ENCODE measurements at places on chromosomes 11 and 22.
A peak's percentile ranks its signal among the peaks of the same experiment; 100 is the strongest.

DNA sequence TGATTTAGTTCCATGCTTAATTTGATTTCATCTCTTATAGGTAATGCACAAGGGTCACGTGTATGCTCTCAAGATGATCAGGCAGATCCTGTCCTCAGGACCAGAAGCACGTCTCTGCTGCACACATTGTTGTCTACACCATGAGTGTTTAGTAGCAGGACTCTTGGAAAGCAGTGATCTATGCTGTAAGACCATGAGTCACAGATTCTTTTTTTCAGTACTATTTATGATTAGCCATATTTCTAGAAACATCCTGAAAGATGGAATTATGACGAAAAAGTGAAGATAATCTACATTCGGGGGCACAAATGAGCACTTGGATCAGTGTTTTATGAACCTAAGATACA is 29.6 kb downstream of the ZBED4 start:
- no peaks in the 10 kb centered on the region for H3K27me3 ChIP-seq
- no peak overlapping the region for H3K27ac ChIP-seq
- DNase-seq, result no peak
- H3K4me1 ChIP-seq, result no peaks in the 10 kb centered on the region
- no peak overlapping the region for H3K4me3 ChIP-seq

DNA sequence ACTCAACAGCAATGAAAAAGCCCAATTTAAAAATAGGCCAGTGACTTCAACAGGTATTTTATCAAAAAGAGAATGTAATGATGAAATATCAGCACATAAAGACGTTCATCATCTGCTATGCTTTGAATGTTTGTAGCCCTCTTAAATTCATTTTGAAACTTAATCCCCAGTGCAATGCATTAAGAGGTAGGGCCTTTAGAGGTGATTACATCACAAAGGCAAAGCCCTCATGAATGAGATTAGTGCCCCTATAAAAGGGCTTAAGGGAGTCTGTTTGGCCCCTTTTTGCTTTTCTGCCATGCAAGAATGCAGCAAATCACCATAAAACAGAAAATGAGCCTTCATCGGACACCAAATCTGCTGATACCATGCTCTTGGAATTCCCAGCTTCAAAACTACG is 637.0 kb downstream of the DLG2 start:
- no peak for DNase-seq
- no peaks in the 10 kb centered on the region for H3K27me3 ChIP-seq
- no peak overlapping the region for H3K4me3 ChIP-seq
- no peak overlapping the region for H3K27ac ChIP-seq
- no peaks in the 10 kb centered on the region for H3K36me3 ChIP-seq

DNA sequence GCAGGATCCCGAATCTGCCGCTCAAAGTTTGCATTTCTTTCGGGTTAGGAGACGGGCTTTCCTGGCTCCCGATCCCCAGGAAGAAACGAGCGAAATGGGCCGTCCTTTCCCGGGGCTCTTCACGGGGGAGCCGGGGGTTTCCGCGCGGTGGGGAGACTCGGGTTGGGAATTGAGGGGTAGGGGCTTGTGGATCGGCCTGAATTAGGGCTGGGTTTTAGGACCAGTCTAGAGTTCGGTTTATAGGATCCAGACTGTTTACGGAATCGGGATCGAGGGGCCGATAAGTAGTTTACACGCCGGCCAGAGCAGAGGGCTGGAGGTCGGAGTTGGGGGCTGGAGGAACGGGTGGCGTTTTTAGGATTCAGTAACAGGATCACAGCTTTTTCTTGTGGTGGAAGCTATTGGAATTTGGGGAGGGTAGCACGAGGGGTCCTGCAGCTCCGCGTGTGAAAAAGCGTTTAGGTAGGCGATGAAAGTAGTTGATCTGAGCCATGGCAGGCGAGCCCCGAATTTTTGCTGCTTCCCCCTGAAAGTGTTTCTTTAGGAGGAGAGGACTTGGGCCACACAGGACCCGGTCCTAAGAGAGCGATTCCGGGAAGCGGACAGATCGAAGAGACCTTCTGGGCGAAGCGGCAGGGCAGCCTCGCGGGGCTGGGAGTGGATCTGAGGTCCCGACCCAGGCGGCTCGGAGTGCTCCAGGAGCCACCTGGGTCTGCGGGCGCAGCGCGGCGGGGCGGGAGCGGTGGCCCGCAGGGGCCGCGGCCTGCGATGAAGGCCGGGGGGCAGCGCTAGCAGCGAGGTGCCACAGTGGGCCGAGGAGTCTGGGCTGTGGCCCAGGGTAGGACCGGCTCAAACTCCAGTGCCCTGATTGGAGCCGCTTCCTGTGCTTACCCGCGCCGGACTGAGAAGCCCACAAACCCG is 1.6 kb downstream of the PKNOX2 start:
- H3K36me3 ChIP-seq, result no peaks in the 10 kb centered on the region
- DNase-seq, result no peak
- no peaks in the 10 kb centered on the region for H3K27me3 ChIP-seq
- H3K27ac ChIP-seq, result peak overlapping the region; percentile 87
- H3K4me3 ChIP-seq, result peak overlapping the region; percentile 71

DNA sequence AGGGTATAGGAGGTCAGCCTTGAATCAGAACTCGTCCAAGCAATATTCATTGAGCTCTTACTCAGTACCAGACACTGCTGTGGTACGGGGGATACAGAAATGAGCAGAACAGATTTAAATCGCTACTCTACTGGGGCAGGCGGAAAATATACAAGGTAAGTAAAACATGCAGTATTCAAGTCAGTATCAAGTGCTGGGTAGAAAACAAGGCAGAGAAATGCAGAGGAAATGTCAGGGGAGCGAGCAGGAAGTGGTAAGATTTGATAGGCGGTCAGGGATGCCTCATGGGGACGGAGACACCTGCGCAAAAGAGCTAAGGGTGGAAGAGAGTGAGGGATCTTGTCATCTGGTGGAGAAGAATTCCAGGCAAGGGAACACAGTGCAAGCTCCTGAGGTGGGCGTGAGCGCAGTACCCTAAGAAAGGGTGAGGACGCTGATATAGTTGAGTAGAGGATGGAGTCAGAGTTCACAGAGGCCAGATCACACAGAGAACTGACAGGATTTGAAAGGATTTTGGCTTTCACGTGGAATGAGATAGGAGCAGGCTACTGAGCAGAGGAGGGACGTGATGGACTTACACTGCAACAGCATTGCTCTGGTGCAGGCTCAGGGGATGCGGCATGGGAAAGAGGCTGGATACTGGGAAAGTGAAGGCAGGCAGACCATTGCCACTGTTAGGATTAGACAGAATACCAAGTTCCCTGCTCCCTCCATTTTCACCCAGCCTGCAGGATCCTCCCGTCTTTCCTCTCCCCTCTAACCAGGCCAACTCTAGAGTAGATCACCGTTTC is 35.8 kb downstream of the SC5D start:
- no peak overlapping the region for H3K27ac ChIP-seq
- H3K36me3 ChIP-seq, result no peaks in the 10 kb centered on the region
- no peak overlapping the region for H3K4me3 ChIP-seq
- DNase-seq, result no peak
- peaks cover 7% of the 10 kb centered on the region for H3K4me1 ChIP-seq

GRCh38 chr11:10808553-10809372 is at the start of gene EIF4G2:
EIF4G2 (minus strand) TSS chr11:10808926.
- peaks cover 5% of the 10 kb centered on the region for H3K36me3 ChIP-seq
- peak within 1 kb of the TSS; percentile 100 for H3K4me3 ChIP-seq
- peak; percentile 99 for DNase-seq
- H3K27me3 ChIP-seq, result no peaks in the 10 kb centered on the region

GRCh38 chr11:15059132-15059915 is 14.1 kb upstream of the CALCB start:
- no peaks in the 10 kb centered on the region for H3K4me1 ChIP-seq
- H3K27me3 ChIP-seq, result no peaks in the 10 kb centered on the region
- no peak for DNase-seq
- no peak overlapping the region for H3K27ac ChIP-seq
- H3K4me3 ChIP-seq, result no peak overlapping the region

DNA sequence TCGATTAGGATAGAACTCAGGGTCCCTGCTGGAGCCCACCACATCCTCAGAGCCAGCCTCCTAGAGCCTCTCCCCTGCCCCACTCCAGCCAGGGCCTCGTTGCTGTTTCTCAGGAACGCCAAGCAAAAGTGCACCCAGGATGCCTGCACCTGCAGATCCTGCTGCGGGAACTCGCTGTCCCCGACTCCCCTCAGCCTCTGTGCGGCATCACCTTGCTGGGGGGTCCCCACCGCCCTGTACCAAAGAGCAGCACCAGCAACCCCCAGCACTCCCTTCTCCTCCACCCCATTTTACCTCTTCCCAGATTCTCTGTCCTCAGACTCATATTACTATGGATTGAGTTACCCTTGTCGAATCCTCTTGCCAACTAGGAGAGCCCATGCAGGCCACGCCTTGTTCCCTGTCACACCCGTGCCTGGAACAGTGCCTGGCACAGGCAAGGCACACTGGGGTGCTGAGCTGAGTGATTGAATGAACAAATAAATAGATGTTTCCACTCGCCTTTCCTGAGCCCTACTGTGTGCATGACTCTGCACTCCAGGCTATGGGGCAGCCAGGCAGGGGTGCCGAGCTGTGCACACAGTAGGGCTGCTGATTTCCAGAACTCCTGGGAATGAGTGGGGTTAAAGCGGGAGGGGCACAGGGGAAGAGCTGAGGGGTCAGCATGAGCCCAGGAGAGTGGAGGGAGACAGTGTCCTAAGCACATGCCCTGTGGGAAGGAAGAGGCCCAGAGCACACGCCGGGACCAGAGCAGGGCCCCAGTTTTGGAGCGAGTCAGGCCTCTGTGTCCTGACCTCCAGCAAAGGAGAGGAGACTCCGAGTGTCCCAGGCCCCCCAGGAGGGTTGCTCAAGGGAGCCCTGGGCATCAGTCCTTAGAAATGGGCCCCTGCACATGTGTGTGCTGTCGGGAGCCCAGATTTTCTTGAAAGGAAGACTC is 44.3 kb downstream of the LINC01488 start:
- H3K4me3 ChIP-seq, result no peak overlapping the region
- no peak for DNase-seq
- no peaks in the 10 kb centered on the region for H3K4me1 ChIP-seq
- no peak overlapping the region for H3K27ac ChIP-seq

- peaks cover 15% of the 10 kb centered on the region for H3K4me1 ChIP-seq
- H3K27ac ChIP-seq, result peak overlapping the region; percentile 70
- H3K36me3 ChIP-seq, result no peaks in the 10 kb centered on the region
- no peak overlapping the region for H3K4me3 ChIP-seq
- DNase-seq, result peak; percentile 74
Measured at GRCh38 chr22:45212306-45212709, 28.4 kb downstream of the KIAA0930 start.

- no peak for DNase-seq
- no peak overlapping the region for H3K27ac ChIP-seq
- no peaks in the 10 kb centered on the region for H3K27me3 ChIP-seq
- no peak overlapping the region for H3K4me3 ChIP-seq
- H3K36me3 ChIP-seq, result no peaks in the 10 kb centered on the region
Measured at GRCh38 chr11:1130276-1131032, 27.3 kb upstream of the MUC5AC start.

DNA sequence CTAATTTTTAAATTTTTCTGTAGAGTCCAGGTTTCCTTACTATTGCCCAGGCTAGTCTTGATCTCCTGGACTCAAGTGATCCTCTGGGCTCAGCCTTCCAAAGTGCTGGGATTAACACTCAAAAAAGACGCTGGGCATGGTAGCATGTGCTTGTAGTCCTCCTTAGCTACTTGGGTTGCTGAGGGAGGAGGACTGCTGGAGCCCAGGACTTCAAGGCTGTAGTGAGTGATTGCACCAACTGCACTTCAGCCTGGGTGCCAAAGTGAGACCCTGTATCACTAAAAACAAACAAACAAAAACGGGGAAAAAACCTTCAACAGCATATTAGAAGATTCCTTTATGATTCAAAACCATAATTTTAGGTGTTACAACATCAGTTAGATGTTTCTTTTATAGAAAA is 44.6 kb downstream of the RSF1 start:
- H3K27ac ChIP-seq, result no peak overlapping the region
- no peak overlapping the region for H3K4me3 ChIP-seq
- H3K27me3 ChIP-seq, result no peaks in the 10 kb centered on the region
- H3K36me3 ChIP-seq, result no peaks in the 10 kb centered on the region
- H3K4me1 ChIP-seq, result no peaks in the 10 kb centered on the region

DNA sequence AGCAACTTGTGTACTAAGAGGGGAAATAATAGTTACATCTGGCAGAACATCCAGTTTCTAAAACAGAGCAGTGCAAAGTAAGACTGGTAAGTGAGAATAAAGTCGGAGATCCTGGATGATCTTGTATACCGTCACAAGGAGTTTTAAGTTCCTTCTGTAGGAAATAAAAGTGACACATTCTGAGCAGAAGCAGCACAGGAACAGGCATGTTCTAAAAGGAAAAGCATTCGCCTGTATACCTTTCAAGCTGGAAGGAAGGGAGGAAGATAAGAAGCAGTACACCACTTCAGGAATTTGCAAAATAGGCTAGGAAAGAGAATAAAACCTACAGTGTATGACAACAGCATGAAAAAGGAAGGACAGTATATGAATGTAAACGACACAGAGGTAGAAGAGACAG is 106.2 kb upstream of the TP53AIP1 start:
- H3K4me1 ChIP-seq, result no peaks in the 10 kb centered on the region
- H3K27ac ChIP-seq, result no peak overlapping the region
- H3K4me3 ChIP-seq, result no peak overlapping the region
- H3K36me3 ChIP-seq, result no peaks in the 10 kb centered on the region
- H3K27me3 ChIP-seq, result no peaks in the 10 kb centered on the region
